ENCODE measurements at places on chromosomes 3 and 15.
A peak's percentile ranks its signal among the peaks of the same experiment; 100 is the strongest.

DNA sequence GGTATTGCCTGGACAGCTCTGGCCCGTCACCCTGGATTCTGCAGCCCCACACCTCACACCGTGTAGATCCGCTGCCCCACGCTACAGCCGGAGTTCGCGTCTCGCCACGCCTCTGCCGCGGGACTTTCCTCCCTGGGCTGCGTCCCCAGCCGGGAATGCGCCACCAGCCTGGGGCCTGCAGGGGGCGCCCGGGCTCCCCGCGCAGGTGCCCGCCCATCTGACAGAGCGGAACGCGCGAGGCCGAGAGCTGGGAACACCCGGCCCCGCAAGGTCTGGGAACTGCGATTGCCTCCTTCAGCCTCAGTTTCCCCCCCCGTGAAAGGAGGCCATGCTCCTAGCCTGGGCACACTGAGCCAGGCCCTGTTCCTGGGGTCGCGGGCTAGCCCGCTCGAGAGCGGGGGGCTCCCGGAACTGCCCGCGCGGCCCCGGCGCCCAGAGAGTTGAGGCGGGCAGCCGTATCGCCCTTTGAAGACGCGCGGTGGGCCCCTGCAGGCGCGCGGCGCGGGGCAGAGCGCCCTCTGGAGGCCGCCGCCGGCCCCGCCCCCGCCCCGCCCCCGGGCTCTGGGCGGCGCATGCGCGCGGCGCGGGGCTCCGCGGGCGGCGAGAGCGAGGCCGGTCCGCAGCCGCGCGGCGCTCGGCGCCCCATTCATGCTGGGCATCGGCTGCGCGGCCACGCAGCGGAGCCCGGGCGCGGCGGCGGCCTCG, at the start of gene PLXNA1:
PLXNA1 (plus strand) TSS at position 645 of the 705 bp plus-strand sequence. CDS start 5,479 bp downstream, outside the sequence.
- DNase-seq: peak; percentile 76

- no peak for DNase-seq
Measured at GRCh38 chr3:113514265-113514769, 639 bp downstream of the SPICE1 start.

GRCh38 chr15:40762919-40763800, 708 bp upstream of the GCHFR start:
- DNase-seq: no peak

DNA sequence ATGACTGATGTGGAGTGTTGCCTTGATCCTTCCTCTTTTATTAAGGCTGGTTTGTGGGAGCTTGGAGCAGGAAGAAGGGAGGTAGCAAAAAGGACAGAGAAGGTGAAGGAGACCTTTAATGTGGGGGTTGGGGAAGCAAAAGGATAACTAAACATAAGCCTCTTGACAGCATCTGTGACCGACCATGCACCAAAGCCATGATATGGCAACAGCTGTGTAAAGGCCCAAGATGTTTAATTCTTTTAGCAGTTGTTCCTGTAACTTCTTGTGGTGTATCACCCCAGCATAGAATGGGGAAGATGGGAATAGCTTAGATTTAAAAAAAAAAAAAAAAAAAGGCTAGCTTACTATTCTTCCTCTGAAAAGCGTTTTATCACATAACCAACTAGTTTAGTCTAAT, 194.7 kb downstream of the KLHL25 start:
- DNase-seq: no peak

DNA sequence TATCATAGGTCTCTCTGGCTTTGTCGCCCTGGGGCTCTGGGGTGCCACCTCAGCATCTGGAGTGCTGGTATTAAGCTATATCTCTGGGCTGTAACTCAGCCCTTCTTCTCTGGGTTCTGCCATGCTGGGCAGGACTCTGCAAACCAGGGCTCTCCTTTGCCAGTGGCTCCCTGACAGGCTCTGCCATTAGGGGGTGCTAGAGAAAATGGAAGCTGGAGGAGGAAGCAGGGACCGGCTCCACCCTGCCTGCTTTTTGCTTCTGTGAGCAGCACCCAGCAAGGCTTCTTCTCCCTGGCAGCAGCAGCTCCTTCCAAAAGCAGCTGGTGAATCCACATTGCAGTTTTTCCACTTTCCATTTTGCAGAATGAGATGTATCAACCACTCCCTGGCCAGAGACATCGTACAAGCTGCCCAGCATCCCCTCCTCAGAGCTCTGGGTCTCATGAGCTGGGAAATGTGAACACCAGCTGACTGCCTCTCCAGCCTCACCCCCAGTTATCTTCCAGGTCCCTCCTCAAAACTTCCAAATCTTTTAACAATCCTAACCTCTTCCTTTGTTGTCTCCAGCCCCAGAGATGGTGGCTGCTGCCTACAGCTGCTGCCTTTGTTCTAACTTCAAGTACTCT, 165.0 kb downstream of the ABHD5 start:
- DNase-seq: no peak

GRCh38 chr3:60696428-60697125, 554.7 kb downstream of the FHIT start:
- DNase-seq: no peak

DNA sequence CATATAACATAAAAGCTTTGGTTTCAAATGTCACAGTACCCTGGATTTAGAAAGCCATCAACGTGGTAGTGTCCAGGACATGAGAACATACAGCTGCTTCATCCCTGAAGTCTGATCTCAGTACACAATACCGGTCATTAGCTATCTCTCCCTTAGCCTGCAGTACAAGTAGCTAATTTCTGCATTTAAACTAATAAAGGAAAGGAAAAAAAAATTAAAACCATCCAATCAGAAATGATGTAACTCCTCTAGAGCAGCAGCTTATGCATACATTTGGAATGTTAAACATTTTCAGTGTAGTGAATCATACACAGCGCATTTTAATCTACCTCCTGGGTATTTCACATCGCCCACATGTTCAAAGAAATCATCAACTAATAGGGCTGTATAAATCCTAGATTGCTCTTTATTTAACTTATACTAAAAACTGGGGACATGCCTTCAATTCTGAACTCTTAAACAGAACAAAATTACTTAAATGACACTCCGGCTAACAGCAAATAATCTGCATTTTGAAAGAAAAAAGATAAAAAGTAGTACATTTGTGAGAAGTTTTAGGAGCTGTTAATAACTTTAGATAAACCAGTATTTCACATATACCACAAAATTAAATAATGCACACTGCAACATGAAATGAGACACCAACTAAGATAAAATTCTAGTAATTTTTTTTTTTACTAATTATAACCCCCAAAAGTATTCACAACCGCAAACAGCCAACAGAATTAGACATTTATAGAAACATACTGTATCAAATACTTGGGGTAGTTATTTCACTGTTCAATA, 3.7 kb downstream of the IGF2BP2 start:
- no peak for DNase-seq

- DNase-seq: no peak
Measured at GRCh38 chr15:62165104-62165792, at the start of gene C2CD4B. TSS of gene C2CD4B (minus strand) at chr15:62165285. CDS start at chr15:62164984, 301 bp downstream.

DNA sequence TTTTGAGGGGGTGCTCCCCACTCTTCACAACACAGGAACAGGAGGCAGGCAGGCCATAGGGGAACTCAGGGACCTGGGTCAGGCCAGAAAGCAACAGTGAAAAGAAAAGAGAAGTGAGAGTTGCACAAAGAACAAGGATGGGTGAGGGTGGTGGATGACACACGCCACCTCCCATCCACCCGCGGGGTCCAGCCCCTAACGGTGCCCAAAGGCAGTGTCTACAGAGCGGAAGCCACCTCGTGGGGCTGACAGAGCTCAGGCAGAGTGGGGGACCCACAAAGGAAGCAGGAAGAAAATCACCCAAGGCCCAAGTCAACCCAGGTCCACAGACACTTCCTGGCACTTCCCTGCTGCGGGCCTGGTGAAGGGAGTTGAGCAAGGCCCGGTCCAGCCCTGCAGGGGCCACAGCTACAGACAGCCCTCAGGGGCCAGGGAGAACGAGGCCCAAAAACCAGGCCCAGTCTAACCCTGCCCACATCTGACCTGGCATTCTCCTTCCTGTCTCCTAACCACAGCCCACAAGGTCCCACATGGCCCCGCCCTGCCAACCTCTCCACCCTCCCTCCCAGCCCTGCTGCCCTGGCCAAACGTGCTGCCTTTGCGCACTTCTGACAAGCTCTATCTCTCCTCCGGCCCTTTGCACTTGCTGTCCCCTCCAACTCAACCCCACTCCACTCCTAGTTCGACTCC, 5.9 kb downstream of the NUP210 start:
- peak; percentile 57 for DNase-seq

DNA sequence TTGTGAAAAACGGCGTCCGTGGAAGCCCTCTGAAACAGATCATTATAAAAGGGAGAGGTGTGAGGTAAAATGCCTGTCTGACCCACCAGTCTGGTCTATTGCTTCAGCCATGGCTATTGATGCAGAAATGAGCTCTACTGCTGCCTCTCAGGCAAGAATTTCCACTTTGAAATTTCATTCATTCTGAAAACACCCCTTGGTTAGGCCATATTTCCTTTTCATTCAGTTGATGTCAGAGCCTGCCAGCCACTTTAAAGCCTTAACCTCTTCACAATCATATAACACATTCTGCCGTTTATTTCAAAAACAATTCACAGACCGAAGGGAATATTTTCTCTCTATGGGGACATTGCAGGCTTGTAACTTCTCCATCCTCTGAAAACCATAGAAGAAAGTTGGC, 71.9 kb downstream of the FOXB1 start:
- no peak for DNase-seq

All from T-helper 22 cell (primary cell).